ENCODE measurements at places on chromosomes 4 and X.

DNA sequence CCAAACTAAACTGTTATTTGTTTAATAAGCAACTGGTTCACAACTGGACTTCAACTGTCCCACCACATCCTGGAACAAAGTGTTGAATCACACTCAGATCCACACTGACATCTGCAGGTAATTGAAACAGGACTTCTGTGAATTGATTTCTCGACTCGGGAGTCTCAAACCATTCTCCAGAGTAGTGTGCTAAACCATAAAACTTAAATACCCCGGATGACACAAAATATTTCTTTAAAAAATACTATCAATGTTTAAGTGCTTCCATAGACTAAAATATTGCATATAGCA lies 95.4 kb upstream of the PLAC1 start:
- no peak for DNase-seq

DNA sequence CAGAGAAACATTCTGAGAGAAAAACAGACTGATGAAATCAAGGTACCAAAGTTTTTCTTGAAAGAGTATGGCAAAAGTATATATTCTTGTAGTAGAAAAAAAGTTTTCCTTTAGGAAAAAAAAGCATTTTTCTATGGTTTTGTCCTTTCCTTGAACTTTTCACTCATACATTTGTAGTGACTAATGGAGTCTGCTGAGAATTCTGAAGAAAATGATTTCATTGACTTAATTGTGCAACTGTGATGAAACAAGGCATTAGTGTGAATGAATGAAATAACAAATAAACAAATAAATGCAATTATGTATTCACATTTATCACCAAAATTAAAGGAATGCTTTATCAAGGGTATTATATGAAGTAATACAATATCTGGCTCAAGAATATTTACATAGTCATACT lies 5.7 kb downstream of the CSN1S1 start:
- DNase-seq: no peak

DNA sequence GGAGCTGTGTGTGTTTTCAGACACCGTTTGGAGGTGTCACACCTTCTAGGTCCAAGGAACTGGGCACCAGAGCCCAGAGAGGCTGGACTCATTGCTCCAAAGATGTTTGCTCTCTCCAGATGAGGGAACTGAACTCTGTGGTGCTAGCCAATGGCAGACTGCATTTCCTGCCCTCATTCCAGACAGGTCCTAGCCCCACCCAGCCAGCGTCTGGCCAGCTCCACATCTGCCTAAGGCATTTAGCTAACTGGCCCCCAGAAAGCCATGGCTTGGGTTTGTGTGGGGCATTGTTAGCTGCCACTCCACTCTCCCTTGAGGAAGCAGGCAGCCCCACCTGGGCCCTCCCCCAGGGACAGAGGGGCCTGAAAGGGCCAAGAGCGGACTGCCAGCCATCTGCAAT lies 11.4 kb downstream of the FGD1 start:
- no peak for DNase-seq

- DNase-seq: no peak
These were observed 45.8 kb downstream of the EVC2 start for GRCh38 chr4:5662555-5662954.

- DNase-seq: no peak
These were observed 51.4 kb upstream of the GABRE start for GRCh38 chrX:152025656-152026440.

- no peak for DNase-seq
These were observed 2.8 kb downstream of the AWAT2 start for GRCh38 chrX:70046978-70047377.

DNA sequence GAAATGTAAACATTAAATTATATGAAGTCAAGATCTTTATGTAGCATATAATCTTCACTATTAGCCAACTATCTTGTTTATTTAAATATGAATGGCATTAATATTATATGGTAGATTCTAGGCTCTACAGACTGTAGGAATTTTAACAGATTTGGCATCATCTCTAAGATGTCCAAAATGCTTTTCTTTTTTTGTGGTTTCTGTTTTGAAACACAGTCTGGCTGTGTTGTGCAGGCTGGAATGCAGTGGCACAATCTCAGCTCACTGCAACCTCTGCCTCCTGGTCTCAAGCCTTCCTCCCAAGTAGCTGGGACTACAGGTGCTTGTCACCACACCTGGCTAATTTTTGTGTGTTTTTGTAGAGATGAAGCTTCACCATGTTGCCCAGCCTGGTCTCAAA lies 76.2 kb downstream of the ELOVL6 start:
- DNase-seq: no peak

DNA sequence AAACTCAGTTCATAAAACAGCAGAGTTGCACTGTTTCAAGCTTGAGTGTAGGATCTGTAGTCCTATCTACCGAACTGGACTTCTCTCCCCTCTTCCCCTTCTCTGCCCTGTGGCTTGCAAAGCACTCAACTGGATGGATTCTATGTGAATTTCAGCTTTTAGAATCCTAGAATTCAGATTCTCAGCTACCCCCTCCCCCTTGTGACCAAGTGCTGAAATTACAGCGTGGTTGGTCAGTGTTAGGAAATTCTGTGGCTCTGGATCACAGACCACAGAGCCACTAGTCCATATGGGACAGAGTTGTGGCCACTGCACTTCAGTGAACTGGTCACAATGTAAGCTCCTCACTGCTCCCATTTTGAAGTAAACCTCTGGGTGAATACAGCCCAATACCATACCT lies 64.6 kb upstream of the TRPC5 start:
- DNase-seq: no peak

DNA sequence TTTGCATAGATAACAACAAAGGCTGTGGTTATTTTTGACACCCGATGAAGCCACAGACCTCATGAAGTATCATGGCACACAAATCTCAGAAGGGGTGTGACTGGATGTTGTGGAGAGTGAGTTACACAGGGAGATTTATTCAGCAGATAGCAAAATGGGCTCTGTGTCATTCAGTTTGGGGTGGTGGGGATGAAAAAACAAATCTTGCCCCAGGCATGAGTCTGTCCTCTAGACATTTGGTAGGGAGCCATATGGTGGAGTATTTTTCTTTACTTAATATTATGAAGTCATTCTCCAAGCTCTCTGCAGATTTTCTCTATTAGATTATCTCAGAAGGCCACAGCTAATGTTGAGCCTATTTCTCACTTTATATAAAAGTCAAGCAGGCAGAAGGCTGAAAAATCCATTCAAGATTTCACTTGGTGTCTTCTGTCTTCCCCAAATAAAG lies 277.1 kb upstream of the TENM3 start:
- no peak for DNase-seq

DNA sequence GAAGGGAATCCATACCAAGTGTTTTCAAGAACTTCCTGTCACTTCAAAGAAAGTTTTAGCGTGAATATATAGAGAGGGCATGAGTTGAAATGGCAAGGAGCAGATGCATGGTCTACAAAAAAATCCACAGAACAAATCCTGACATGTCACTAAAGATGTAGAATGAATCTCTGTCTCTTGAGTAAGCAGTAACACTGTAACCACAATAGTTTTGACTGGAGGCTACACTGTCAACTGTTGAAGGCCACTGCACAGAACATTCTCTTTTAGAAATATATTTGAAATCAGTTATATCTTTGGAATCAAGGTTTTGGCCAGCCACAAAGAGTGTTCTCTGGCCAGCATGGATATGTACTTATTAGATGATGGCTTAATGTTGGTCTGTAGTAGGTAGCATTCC lies 83.8 kb downstream of the VCX3B start:
- DNase-seq: no peak

DNA sequence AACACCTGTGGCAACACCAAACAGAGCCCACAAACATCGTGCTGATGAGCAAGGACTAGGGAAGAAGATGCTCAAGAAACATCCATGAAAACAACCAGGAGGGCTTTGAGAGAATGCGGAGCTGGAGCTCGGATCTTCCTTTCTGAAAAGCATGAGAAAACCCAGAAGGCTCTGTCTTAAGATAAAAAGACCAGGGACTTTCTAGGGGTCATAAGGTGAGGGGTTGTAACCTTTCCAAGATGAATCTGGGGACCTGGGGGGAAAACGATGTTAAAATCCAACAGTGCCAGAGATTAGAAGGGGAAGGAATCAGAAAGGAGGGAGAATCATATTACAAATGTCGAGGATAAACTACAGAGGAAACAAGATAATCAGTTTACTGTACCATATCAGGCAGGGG lies 10.1 kb downstream of the GK2 start:
- DNase-seq: no peak

DNA sequence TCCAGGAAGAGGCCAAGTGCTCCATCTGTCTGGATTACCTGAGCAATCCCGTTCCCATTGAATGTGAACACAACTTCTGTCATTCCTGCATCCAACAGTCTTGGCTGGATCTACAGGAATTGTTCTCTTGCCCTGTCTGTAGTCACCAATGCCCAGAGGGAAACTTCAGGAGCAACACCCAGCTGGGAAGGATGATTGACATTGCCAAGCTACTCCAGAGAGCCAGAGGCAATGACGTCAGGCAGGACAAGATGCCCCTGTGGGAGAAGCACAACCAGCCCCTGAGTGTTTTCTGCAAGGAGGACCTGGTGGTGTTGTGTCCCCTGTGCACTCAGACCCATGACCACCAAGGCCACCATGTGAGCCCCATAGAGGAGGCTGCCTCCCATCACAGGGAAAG lies 21.3 kb upstream of the TRIM60 start:
- DNase-seq: no peak

- DNase-seq: no peak
These were observed 35.2 kb upstream of the TADA2B start for GRCh38 chr4:7007944-7008343.

- no peak for DNase-seq
These were observed 105.8 kb upstream of the C1QTNF7 start for GRCh38 chr4:15322006-15322405.

GRCh38 chr4:15481961-15482745 lies 12.5 kb downstream of the CC2D2A start:
- no peak for DNase-seq

- DNase-seq: no peak
These were observed 8.4 kb downstream of the GRSF1 start for GRCh38 chr4:70831293-70831692.

DNA sequence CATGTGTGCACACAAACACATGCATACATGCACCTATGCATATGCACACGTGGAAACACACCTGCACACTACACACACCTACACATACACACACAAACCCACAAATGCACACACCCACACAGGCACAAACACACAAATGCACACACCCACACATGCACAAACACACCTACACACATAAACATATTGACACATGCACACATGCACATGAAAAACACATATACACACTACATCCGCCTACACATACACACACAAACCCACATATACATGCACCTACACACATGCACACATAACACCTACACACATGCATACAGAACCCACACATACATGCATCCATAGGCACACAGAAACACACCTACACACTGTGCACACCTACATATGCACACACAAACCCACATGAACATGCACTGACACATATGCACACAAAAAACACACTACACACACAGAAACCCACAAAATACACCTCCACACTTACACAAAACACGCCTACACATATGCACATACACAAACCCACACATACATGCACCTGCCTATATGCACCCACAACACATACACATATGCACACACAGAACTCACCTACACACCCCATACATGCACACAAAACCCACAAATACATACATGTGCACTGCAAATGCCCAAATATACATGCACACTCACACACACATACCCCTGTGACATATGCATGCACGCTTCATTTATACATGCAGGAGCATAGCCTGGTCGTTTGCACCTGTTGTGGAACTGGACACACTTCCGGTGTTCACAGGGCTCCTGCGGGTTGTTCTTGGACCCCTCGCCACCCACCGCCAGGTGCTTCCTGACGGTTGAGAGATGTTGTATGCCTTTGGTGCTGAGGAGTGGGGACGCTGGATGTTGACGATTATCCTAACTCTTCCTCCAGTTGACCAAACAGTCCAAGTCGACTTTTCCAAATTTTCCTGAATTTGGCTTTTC lies 22.1 kb downstream of the CD99 start:
- DNase-seq: no peak

DNA sequence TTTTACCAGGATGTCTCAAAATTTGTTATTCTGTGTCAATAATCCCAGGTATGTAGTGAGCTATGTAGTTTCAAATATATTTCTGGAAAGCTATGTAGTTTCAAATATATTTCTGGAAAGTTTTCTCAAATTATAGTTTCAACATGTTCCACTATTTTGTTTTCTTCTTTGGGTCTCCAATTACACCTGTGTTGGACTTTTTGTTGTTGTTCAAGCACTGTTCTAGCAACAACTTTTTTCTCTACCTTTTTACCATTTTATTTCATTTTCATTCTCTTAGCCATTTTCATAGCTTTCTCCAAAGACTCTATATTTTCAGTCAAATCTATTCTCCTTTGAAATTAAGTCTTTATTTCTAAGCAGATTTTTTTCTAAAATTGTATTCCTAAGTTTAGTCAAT lies 88.4 kb downstream of the LCORL start:
- DNase-seq: no peak

GRCh38 chr4:123564758-123565346 lies 168.3 kb downstream of the SPRY1 start:
- peak; percentile 68 for DNase-seq

- no peak for DNase-seq
These were observed 114.2 kb downstream of the PALLD start for GRCh38 chr4:168610911-168611530.

- no peak for DNase-seq
These were observed 412.5 kb upstream of the KLHL4 start for GRCh38 chrX:87105131-87105530.

GRCh38 chrX:13168269-13168668 lies 123.8 kb upstream of the FAM9C start:
- DNase-seq: no peak

- DNase-seq: no peak
These were observed 37.0 kb upstream of the ABCG2 start for GRCh38 chr4:88195328-88196012.

GRCh38 chr4:72987741-72988729 lies 81.5 kb downstream of the COX18 start:
- DNase-seq: no peak

DNA sequence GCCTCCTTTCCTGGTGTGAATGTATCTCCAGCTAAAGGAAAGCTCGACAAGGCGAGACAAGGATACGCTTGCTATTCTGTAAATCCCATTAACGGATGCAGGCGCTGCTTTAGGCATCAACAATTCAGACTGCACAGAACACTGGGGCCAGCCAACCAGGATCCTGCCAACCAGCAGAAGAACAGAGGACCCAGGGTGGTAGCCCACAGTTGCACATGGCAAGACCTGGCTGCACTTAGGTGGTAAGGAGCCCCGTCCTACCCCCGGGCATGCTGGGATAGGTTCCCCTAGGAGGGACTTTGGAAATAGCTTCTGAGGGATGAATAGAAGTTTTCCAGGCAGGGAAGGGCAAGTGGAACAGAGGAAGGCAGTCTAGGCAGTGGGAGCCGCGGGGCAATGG lies 20.7 kb downstream of the PSAPL1 start:
- DNase-seq: no peak

DNA sequence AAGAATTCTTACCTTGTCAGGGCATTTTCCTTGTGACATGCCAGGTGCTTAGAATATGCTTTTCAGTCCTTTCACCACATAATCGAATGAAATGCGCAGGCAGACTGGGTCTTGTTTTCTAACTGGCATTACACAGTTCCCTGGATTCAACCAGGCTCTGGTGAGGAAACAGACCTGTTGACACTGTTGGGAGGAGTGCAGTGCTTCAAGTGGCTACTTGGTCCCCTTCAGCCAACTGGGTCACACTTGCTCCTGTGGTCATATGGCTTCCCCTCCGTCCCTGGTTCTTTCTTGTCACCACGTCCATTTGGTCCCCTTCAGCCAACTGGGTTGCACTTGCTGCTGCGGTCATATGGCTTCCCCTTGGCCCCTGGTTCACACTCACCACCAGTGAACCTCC lies 9.7 kb downstream of the SMIM20 start:
- no peak for DNase-seq

- no peak for DNase-seq
These were observed 35.9 kb upstream of the CXCL8 start for GRCh38 chr4:73704314-73705055.

Data from germinal center (tissue), 1 donor.